ENCODE measurements at places on chromosomes 16 and 17.

GRCh38 chr17:65664266-65664665, 102.8 kb upstream of the AXIN2 start:
- no peak for DNase-seq

DNA sequence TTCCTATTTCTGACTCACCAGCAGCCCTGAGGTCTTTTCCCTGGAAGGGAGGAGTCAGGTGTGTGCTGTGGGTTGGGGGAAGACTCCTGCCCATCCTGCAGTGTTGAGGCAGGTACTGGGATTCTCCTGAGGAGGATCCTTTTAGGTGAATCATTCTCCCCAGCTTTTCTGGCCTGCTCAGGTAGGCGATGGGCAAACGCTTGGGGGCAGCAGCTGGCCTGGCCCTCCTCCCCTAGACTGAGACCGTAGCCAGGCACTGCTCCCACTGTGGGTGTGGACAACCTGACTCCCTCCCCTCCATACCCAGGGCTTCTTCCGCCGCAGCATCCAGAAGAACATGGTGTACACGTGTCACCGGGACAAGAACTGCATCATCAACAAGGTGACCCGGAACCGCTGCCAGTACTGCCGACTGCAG, 15.1 kb downstream of the GJD3 start:
- DNase-seq: no peak

DNA sequence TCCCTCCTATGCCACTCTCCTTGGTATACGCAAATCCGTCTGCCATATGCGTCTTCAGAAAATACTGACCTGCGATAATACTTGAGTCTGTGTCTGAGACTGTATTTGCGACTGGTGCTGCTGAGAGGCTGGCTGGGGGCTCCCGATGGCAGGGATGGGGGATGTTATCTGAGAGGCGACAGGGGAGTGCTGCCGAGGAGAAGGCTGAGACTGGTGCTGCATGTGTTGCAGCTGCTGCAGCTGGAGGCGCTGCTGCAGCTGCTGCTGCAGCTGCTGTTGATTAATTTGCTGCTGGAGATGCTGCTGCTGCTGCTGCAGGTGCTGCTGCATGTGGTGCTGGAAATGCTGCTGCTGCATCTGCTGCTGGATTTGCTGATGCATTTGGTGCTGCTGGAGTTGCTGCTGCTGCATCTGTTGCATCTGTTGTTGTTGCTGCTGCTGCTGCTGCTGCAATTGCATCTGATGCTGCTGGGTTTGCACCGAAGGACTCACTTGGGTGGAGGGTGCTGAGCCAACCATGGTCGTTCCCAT, 107.7 kb downstream of the TOX3 start:
- no peak for DNase-seq

DNA sequence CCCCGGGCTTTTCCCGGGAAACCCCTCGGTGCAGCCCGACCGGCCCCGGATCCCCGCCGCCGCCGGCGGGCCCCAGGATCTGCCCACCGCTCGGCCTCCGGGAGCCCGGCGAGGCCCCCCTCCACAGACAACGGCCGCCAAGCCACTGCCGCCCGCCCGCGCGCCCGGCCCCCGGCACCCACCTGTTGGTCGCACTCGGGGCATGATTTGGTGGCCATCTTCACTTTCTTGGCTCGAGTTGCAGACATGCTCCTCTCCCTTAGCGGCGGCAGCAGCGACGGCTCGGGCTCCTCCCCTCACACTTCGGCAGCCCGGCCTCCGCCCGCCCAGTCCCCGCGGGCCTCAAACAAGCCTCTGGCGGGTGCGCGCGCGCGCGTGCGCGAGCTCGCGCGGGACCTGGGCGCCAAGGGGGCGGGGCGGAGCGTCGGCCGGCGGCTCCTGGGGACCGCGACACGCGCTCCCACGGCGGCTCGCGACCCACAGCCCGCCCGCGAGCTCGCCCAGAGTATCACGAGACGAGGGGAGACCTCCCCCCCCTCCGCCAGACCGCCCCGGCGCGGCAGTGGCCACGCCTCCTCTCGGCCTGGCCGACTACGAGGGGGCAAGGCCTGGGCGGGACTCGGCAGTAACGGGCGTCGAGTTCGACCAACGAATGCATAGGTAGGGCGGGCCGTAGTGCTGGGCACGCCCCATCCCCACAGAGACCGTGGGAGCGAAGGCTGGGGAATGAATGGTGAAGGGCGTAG, at the start of gene C16orf87:
C16orf87 (minus strand) TSS at position 279 of the 746 bp plus-strand sequence; CDS start at position 248, 31 bp downstream.
- peak; percentile 82 for DNase-seq

DNA sequence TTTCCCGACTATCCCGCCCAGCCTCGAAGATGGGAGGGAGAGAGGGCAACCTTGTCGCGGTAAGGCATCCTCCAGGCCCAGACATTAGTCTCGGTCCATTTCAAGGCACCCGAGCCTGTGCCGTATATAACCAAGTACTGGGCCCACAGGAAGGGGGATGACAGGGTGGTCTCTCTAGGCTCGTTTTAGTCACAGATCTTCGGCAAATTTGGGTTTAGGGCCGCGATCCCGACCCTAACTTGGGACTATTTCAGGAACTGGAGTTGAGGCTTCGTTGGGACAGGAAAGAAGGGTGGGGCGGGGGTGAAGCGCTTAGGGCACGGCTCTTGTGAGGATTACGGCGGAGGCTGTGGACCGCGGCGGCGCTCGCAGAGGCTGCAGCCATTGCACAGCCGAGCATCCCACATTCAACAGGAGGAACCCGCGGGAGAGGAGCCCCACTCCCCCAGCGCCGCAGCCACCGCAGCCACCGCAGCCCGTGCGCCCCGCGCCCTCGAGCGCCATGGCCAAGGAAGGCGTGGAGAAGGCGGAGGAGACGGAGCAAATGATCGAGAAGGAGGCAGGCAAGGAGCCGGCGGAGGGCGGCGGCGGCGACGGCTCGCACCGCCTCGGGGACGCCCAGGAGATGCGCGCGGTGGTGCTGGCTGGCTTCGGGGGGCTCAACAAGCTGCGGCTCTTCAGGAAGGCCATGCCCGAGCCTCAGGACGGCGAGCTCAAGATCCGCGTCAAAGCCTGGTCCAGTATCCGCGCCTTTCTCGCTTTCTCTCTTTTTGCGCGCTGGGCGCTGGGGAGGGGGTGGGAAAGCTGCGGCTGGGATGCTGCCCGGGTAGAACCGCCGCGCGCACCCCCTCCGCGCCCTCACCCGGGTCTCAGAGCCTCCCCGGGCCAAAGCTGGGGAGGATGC, at the start of gene VAT1L:
VAT1L (plus strand) TSS at position 384 of the 904 bp plus-strand sequence; CDS start at position 503, 119 bp downstream.
- no peak for DNase-seq

GRCh38 chr17:76120658-76121008, 17.0 kb upstream of the EXOC7 start:
- no peak for DNase-seq

- no peak for DNase-seq
Measured at GRCh38 chr17:16878606-16879005, 93.3 kb downstream of the TNFRSF13B start.

DNA sequence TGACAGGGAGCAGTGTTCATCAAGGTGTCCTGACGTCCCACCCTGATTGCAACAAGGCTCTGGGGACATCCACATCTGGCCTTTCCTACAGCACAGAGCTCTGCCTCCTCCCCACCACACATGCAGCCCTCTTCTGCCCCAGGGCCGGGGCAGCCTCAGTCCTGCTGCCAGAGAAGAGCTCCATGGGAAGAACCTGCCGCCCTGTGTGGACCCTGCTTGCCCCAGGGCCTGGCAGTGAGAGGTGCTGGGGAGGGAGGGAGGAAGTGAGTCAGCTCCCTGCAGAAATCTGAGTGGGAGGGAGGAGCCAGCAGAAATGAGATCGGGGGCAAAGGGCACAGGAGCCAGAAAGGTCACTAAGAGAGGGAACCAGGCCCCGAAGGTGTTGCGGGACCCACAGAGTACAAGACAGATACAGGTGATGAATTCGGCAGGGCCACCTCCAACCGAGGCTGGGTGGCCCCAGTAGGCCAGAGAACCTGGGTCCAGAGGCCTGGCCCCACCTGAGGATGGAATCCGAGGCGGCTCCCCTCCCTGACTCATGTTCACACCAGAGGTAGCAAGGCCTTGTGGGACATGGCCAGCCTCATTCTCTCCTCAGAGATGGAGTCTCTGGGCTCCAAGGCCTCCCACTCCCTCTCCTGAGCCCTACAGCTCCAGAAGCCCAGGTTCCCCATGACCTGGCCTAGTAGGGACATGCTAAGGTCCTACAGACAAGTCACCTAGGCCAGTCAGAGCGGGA, 24.8 kb downstream of the MYO18A start:
- no peak for DNase-seq

- no peak for DNase-seq
Measured at GRCh38 chr16:67862623-67863583, 9.9 kb upstream of the EDC4 start.
